ENCODE measurements at places on chromosomes 12 and 14. TPM values are rescaled to one million over a fixed set of nuclear protein-coding genes. Genes with fewer than 3 reads are reported as not detected.

- no peak for ATAC-seq
These were observed 1.2 kb downstream of the CPSF6 start for GRCh38 chr12:69240631-69240995.

GRCh38 chr12:123720141-123720814 is 8.1 kb downstream of the ATP6V0A2 start:
- no peak for ATAC-seq

DNA sequence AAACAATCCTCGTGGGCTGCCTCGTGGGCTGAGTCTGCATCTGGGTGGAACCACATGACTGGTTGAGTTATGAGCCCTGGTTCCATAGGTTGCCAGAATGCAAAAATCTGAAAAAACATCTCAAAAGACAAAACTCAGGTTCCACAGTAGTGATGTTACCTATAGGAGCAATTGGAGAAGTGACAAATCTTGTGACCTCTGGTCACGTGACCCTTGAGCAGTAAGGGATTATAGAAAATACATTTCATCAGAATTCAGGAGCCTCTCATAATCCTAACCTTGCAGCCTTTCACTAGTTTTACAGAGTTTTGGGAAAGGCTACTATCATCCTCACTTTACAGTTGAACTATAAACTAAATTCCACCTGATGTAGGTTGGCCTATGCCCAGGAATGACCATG is 12.5 kb upstream of the RNASE3 start:
- ATAC-seq, result no peak

The CIDEB gene
- not detected for total RNA-seq

The AHNAK2 gene
- 34.2 TPM for total RNA-seq

DNA sequence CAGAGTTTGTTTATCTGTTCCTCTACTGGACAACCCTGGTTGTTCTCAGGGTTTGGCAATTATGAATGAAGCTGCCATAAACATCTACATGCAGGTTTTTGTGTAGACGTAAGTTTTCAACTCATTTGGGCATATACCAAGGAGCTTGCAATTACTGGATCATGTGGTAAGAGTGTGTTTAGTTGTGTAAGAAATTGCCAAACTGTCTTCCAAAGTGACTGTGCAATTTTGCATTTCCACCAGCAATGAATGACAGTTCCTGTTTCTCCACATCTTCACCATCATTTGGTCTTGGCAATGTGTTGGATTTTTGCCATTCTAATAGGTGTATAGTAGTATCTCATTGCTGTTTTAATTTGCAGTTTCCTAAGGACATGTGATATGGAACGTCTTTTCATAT is 39.8 kb upstream of the FBXO33 start:
- no peak for ATAC-seq

- ATAC-seq, result no peak
These were observed 9.3 kb downstream of the ZNF410 start for GRCh38 chr14:73895939-73896338.

GRCh38 chr12:49706351-49707127 is 666 bp downstream of the FMNL3 start:
- peak; percentile 53 for ATAC-seq

GRCh38 chr12:115636546-115636945 is 640.9 kb downstream of the MED13L start:
- peak; percentile 32 for ATAC-seq

The CD69 gene
- 1.3 TPM for total RNA-seq

DNA sequence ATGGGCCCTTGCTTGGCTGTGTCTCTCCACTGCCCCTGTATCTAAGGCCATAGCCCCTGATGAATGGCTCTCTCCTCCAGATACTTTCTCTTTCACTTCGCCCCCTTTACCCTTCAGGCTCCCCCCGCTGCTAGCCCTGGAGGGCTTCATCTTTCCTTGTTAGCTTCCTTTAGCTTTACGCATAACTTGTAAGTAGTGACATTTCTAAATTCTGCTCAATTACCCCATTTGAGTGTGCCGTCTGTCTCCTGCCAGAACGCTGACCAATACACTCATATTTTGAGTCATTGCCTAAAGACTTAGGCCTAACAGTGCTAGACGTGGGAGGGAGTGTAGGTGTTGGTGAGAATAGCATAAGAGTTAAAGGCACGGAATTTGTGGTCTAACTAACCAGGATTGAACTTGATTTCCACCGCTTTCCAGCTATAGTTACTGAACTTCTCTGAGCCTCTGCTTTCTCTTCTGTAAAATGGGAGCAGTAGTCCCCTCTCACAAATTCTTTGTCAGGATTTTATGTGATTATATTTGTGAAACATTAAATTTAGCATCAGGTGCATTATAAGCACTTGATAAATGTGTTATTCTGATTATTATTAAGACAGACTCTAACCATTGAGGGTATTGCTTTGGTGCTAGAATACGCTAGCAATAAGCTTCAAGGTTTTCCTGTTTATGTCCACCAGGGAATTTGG is 129.3 kb downstream of the ZFP36L1 start:
- no peak for ATAC-seq

The AKAP6 gene
- total RNA-seq, result 127 TPM

The AKAP3 gene
- total RNA-seq, result 5.2 TPM

The CLEC1B gene
- total RNA-seq, result 0.39 TPM

DNA sequence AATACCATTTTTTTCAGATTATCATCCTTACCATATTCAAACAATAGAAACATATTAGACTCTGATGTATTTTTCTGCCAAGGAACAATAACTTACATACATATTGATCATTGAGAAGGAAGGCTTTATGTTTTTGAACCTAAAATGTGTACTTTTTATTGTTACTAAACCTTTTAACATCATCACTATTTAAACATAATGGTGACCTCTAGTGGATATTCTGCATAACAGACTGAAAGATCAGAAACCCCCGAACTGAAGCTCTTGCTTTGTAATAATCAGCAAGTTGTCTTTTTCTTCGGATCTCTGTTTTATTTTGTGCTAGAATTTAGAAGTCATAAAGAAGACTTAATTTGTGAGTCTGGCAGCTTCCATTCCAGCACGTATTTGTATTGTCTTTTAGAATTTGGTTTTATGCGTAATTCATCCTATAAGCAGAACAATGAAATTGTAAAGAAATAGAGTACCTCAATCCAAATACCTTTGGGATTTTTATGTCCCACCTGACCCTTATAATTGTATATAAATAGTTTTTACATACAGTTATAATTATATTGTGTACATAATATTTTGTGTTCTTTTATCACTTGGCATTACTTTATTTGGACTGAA is 125.9 kb upstream of the ATF1 start:
- ATAC-seq, result peak; percentile 20

The TAS2R8 gene
- total RNA-seq, result 0.35 TPM

GRCh38 chr14:104072586-104072985 is 12.9 kb upstream of the ASPG start:
- no peak for ATAC-seq

The GNB3 gene
- total RNA-seq, result 6.9 TPM

DNA sequence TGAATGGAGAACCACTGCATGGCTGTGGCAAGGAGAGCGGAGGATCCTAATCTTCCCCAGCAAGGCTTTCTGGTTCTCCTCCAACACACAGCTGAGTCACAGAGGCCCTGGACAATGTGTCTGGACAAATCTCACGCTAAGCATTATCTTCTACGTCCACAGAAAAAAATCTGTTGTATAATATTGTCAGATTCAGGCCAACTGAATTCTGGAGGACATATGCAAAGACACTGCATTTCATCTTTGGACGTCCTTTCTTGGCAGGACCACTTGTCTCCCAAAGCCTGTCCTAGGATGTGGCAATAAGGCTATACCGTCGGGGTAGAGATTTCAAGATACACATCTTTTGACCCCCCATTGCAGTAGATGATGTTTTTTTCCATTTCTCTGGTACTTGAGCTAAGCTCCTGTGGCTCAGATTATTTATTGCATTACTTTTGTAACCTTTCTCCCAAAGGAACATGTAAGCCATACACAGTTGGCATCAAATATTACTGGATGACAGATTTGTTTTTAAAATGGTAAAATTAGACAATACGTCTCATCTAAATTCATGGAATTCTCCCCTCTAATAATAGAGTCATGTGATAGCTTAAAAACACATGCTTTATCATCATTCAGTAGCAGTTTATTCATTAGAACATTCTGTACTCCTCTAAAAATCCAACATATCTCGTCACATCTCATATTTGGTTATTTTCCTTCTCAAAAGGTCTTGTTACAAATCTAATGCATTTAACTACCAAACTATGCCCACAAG is 19.4 kb downstream of the LMO3 start:
- peak; percentile 57 for ATAC-seq

The LYSET gene
- 23.4 TPM for total RNA-seq

GRCh38 chr12:50751948-50752721 is 11.8 kb upstream of the ATF1 start:
- peak; percentile 92 for ATAC-seq

DNA sequence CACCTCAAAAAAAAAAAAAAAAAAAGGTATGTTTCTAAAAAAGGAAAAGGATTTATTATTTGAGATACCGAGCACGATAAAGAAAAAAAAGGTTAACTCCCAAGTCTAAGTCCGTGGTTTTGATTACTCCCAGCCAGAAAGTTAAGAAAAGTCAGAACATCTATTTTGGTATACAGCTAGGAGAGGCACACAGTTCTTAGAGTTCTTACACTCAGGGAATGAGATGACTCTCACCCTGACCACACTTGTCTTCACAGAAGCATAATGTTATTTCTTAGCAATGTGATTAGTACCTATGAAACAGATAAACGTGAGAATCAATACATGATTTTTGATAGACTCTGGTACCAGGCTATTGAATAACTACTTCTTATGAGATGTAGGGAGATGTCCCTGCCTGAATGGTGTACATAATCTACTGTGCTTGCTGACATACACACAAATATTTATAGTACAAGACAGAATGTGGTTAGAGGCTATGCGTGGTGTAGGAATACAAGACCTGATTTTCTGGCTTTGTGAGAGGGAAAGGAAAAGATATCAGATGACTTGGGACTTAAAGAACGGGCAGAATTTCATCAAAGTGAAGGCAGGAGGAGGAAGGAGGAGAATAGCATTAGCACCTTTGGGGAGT is 31.6 kb downstream of the LIMA1 start:
- ATAC-seq, result no peak

- ATAC-seq, result no peak
These were observed 59.1 kb upstream of the HECTD1 start for GRCh38 chr14:31266437-31267331.

The PRICKLE1 gene
- 36.9 TPM for total RNA-seq

DNA sequence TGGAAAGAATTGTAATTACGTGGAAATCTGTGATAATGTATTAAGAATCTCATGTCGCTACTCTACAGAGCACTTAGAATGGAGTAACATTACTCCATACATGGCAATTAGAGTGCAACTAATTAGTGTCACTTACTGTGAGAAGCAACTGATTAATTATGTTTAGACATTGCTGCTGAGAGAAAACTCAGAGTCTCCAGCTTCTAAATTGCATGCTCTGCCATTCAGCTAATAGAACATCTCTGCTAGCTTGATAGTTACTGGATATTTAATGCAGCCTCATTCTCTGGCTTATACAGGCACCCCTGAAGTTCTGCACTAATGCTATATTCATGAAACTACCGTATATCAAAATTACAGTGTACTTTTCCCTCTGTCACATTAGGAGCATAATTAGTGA is 338.4 kb downstream of the ADAMTS20 start:
- peak; percentile 57 for ATAC-seq
